ENCODE measurements at places on chromosomes 7 and 10.

- no peak for DNase-seq
Observed at GRCh38 chr7:154484406-154484805, 432.2 kb downstream of the DPP6 start.

- no peak for DNase-seq
Observed at GRCh38 chr7:108090791-108091460, 39.2 kb downstream of the LAMB4 start.

- DNase-seq: no peak
Observed at GRCh38 chr7:155373359-155374273, 75.9 kb downstream of the INSIG1 start.

DNA sequence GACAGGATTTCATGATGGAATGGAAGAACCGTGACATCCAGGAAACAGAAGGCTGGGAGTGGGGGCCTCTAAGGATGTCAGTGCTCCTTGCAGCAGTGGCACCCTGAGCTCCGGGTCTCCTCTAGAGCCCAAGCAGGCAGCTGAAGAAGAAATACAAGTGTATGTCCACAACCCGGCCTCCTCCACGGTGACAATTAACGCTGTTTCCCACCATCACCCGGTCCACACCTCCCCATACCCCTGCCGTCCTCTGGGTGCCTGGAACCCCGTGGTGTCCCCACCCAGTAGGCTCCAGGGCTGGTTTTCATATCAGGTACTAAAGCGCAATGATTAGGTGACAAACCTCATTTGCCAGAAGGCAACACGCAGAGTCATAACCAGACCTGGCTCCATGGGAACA, 30.3 kb downstream of the GRID1 start:
- DNase-seq: no peak

DNA sequence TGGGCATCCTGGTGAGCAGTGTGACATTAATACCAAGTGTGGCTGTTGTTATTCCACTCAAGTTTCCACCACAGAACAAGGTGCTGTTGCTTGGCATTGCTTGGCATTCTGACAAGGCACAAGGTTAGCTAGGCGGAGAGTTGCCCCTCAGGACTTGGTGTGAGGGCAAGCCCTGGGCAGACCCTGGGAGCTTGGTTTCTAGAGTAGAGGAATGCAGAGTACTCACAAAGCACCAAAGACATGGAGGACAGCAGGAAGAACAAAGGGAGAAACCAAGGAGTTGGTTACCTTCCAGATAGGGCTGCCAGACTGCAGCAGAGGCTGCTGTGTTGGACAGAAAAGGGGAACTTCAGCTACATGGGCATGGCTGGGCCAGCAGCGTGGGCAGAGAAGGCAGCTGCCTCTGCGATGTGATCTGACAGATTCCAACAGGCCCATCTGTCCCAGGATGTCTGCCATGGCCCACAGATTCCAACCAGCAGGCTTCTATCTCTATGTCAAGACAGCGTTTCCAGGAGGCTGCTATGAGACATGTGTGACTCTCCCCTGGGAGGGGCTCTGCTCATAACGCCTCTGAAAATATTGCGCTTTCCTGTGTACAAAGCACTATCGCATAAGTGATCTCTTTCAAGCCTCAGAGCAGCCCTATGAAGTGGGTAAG, 1.8 kb downstream of the GOLGA7B start:
- DNase-seq: peak; percentile 50

- no peak for DNase-seq
Observed at GRCh38 chr7:83060218-83060617, 102.5 kb downstream of the PCLO start.

DNA sequence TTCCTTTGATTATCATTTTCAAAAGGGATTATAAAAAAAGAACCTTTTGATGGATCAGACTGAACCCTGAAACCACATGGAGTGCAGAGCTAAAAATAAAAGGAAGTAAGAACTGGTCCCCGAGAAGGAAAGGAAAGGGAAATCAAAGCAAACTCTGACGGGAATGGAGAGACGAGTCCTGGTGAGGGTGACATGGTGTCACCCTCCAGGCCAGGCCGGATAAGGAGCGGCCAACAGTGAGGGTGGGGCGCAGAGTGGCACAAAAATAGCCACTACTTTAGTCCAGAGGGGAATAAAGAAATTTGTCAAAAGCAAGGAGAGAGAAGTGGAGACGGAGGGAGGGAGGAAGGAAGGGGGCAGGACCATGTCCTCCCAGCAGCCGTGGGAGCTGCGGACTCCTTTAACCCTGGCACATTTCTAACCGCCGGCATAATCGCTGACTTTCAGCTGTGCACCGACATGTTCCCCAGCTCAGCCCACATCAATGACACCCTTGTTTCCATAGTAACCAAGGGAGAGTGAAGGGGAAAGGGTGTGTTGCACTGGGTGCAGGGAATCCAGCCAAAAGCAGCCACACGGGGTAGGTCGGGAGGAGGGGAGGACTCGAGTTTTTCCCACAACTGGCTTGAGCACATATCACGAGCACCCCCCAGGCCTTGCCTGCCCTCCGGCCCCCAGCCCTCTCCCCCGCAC, 29.7 kb downstream of the TRIM8 start:
- peak; percentile 89 for DNase-seq

DNA sequence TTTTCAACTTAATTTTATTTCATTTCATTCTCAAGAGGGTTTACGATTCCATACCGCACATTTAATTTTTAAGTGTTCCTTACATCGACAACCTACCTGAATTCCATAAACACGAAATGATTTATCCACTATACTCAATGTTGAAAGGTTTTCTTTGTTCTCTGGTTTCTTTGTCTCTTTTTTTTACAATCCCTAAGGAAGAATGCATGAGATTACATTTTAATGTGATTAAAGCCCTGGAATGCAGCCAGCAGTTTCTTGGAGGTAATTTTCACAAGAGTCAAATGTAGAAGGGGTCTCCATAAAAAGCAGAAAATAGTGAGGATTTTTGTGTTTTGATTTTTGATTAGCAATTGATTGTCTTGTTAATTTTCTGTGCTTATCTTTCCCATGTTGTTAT, 59.2 kb upstream of the ADCY1 start:
- no peak for DNase-seq

DNA sequence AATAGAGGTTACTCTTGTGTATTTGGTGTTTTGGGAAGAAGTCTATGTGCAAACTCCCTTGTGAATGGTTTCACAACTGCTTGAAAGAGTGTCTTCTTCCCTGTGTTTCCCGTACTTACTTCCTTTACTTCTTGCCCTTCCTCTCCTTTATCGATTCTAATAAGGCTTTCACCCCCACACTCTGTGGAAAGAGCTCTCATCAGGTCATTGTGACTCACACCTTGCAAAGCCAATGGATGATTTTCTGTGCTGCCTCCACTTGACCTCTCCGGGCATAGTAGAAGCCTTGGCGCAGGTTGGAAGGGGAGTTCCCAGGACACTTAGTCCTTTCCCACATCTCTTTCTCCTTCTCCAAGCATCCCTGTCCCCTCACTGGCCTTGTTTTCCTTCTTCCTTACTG, 6.2 kb upstream of the TSPAN15 start:
- DNase-seq: no peak

DNA sequence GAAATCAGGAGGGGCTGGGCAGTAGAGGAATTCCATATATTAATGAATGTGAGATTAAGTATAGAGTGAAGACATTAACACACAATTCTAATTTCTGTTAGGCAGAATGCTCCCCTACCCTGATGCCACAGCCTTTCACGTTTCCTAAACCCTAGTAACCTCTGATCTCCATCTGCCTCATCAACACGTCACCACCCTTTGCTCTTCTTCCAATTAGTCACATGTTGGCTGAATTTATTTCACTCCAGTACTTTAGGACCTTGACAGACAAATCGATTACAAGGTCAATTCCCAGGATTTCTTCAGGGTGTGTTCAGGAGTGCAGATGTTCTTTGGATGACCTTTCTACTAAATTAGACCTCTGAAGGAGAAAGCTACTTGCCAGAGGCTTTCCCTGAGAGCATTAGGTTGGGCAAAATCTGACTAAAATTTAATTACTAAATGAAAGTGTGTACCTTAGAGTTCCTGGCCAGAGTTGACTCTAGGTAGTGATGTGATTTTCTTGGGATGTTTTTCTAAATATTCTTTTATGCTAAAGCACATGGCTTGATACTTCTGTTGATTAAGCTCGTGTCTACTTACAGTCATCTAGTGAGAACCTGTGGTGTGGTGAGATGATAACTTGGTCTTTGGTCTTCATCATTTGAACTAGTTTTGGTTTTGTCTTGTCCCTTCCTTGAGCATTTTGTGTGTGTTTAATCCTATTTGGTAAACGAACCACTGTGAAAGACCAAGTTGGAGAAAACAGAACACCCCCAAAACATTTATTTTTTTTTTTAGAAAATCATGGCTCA, 12.7 kb downstream of the AGR2 start:
- DNase-seq: no peak

DNA sequence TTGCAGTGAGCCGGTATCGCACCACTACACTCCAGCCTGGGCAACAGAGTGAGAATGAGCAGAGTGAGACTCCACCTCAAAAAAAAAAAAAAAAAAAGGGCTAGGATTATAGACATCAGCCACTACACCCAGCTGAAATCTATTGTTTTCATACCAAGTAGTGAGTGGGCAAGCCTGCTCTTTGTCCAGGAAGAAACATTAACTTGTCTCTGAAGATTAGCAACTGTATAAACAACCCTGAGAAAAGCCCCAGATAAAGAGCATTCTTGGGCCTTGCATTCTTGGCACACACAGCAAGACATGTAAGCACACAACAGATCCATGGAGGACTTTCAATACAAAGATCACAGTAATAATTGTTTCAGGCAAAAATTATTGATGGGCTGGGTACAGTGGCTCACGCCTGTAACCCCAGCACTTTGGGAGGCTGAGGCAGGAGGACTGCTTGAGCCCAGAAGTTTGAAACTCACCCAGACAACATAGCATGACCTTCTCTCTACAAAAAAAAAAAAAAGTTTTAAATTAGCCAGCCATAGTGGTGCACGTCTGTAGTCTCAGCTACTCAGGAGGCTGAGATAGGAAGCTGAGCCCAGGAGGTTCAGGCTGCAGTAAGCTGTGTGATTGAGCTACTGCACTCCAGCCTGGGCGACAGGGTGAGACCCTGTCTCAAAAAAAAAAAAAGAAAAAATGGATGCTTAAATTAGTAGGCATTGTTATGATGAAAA, 4.4 kb downstream of the PSPH start:
- DNase-seq: no peak
